ENCODE measurements at places on chromosomes 11 and 22.

DNA sequence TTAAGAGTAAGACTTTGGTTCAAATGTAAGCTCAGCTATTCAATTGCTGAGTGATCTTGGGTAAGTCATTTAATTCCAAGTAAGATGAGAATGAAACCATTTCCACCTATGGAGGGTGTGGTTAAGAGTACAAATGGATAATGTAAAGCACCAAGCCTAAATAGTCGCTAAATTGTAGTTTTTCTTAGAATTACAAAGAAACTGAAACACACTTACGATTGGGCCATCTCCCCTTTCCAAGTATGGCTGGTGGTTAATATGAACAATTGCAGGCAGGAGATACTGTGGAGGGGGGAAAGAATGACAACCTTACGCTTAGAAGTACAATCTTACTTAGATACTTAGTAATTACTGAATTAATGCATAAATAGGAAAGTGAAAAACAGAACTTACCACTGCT, 8.2 kb downstream of the DDX17 start:
- no peak for DNase-seq

GRCh38 chr22:29693671-29694070, 26.1 kb upstream of the CABP7 start:
- DNase-seq = no peak

- DNase-seq = no peak
Measured at GRCh38 chr11:70537576-70538571, 139.5 kb downstream of the CTTN start.

GRCh38 chr11:34916843-34917770, 689 bp downstream of the PDHX start:
- DNase-seq = no peak

DNA sequence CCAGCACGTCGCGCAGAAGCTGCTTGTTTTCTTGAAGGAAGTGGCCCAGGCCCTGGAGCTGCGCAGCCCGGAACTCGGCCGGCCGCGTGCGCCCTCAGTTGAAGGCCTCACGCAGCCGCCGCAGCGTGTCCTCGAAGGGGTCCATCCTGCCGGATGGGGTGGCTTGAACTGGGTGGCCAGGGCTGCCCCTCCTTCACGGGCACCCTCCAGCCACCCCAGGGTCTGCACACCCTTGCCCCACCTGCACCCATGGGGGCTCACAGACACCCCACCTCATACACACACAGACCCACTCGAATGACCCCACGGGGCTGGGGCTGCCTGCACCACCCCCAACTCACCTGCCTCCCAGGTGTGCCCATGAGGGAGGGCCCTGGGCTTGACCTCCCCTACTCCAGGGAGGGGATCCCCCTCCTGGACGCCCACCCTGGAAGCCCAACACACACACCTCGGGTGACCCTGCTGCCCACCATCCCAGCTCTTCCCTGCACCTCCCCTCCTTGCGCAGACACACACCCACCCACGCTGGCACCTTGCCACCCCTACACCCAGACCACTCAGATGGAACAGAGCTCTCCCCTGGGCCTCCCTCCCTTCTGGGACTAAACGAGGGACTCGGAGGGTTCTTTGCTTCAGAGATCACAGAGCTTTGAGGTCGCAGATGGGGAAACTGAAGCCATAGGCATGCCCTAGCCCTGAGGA, 6.8 kb downstream of the ALDH3B2 start:
- no peak for DNase-seq

GRCh38 chr11:122920579-122920978, 38.0 kb downstream of the JHY start:
- DNase-seq = no peak

DNA sequence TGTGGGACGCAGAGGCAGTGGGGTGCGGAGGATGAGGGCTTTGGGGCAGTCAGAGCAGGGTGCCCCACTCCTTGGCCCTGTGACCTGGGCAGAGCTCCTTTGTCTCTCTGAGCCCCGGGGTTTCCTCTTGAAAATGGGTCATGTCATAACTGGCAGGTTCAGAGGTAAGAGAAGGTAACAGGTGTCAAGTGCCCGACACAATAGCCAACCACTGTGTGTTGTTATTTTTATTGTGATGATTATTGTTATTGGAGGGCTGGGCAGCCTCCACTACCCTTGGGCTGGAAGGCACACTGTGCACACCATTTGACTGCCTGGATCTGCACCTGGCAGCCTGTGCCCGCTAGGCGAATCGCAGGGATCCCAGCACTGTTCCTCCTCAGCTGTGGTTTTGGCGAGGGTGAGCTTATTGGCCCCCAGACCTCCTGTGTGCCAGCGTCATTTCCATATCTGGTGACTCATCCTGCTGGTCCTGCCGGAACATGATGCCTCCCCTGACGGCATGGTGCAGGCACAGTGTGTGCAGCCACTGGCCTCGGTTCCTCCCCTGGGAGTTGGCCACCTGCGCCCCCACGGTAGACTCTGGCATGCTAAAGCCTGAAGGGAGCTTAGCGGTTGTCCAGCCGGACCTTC, 15.4 kb upstream of the SOX10 start:
- DNase-seq = peak; percentile 44

- DNase-seq = no peak
Measured at GRCh38 chr11:83918476-83918875, 632.3 kb upstream of the CCDC90B start.

GRCh38 chr11:64146036-64146955, 19.6 kb downstream of the MACROD1 start:
- DNase-seq = no peak

DNA sequence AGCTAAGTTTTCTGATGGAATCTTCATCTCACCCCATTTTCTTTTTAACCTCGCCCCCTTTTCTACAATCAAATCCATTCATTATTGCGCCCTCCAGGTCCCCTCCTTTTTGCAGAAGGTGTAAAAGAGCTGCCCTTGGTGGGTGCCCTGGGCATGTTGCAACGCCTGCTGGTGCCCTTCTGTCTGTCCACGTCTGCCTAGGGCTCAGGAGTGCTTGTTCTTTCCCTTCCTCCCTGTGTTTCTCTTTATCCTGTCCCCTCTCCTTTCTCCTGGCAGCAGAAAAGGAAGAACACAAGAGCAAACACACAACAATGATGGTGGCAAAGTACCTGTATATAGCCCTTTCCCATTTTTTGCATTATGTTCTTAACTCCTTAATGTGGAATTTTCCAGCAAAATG, 6.2 kb upstream of the TLCD5 start:
- DNase-seq = no peak

GRCh38 chr11:117882311-117882905, 6.0 kb upstream of the FXYD6 start:
- DNase-seq = peak; percentile 92

DNA sequence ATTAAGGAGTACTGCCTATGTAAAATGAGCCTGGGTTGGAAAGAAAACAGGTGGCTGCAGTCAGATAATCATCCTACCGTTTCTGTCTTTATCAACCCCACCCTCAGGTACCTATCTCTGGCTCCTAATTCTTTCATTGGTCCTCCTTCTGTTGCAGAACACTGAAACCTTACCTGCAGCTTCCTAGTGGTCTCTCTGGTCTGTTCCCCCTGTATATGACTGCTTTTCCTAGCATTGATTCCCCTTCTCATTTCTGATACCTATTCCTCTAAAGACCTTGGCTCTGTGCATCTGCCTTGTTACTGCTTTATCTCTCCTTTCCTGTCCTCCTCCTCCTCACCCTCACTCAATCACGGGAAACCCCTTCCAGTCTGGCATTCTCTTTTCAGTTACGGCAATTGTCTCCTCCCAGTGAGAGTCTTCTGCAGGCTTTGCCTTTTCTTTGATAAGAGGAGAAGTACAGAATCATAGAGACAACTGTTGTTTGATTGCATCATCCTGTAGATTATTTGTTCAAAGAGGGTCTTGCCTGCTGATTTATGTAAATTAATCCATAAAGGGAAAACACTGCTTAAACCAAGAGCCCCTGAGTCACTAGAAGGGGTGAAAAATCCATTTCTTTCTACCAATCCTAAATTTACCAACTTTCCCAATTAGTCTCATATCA, 301.2 kb downstream of the AASDHPPT start:
- no peak for DNase-seq

GRCh38 chr11:113806406-113806805, 26.8 kb downstream of the CLDN25 start:
- DNase-seq = no peak
